ENCODE measurements at places on chromosomes 13 and 19.

DNA sequence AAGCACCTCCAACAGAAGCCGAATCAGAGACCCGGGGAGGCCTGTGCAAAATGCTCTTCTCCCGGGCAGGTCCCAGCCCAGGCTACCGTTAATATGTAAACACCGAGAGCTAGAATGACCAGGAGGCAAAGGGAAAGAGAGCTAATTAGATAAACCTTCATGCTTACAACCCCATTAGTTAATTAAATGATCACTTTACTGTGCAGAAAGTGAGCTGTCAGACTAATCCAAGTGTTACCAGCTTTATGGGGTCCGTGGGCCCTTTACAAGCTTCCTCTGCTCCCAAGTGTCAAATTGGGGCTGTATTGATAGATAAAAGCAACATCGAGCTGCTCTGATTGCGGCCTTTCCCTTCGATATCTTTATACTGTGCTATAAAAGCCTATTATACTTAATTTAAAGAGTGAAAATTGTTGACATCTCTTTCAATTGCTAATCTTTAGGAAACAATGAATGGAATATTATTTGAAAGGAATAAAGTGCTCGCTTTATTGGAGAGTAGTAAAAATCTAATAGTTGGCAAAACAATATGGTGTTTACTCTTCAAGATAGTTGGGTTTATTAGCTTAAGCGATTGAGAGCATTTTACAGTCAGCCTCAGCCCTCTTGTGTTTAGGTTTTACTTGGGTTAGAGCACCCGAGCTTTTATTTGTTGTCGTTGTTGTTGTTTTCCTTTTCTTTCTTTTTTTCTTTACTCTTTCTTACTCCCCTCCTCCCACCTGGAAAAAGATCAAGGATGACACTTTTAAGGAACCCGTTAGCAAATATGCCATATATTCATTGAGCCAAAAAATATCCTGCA, 189.3 kb upstream of the GPR12 start:
- no peak for DNase-seq

DNA sequence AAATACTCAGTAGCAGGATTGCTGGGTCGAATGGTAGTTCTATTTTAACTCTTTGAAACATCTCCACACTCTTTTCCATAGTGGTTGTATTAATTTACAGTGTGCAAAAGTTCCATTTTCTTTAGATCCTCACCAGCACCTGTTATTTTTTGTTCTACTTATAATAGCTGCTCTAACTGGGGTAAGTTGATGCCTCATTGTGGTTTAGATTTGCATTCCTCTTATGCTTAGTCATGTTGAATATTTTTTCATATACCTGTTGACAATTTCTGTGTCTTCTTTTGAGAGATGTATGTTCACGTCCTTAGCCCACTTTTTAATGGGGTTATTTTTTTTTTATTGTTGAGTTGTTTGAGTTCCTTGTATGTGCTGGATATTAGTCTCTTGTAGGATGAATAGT, 144.6 kb downstream of the NBEA start:
- no peak for DNase-seq

GRCh38 chr19:14540741-14541525, 11.5 kb downstream of the TECR start:
- DNase-seq = no peak

GRCh38 chr13:20825477-20825875, 51.7 kb upstream of the EEF1AKMT1 start:
- no peak for DNase-seq

DNA sequence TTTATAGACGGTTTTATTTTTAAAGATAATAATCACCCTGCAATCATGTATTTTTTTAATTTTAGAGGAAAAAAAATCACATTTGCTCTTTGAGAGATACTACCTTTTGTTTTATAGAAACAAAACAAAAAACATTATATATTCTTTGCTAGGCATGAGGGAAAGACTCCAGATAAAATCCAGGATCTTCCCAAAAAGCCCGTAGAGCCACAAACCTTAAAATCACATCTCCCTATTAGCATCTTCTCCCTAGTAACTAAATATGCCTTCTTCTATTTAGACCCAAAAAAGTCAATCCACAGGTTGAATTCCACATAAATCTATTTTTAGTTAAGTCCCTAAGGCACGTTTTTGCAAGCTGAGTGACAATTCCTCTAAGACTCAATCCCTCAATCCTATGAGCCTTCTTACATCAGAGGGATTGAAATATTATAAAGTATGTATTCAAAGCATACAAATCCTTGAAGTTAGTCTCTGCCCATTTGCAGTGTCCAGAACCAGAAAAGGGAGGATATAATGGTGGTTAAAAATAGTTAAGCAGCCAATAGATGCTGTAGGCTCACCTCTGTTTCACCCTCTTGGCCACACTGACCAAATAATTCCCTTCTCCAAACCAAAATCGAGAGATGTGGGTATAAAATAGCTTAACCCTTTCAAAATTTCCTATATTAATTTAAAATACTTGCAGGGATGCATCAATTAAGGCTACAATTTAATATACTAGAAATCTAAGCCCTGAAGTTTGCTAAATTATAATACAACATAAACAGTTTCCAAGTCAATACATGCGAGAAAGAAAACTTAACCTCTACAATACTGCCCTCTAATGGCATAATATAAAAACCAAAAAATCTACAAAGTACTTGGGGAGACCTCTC, 64.0 kb downstream of the SERP2 start:
- no peak for DNase-seq

GRCh38 chr19:1555487-1556389, 12.4 kb downstream of the MEX3D start:
- no peak for DNase-seq

GRCh38 chr19:4879041-4879440, 11.6 kb upstream of the PLIN3 start:
- DNase-seq = no peak

DNA sequence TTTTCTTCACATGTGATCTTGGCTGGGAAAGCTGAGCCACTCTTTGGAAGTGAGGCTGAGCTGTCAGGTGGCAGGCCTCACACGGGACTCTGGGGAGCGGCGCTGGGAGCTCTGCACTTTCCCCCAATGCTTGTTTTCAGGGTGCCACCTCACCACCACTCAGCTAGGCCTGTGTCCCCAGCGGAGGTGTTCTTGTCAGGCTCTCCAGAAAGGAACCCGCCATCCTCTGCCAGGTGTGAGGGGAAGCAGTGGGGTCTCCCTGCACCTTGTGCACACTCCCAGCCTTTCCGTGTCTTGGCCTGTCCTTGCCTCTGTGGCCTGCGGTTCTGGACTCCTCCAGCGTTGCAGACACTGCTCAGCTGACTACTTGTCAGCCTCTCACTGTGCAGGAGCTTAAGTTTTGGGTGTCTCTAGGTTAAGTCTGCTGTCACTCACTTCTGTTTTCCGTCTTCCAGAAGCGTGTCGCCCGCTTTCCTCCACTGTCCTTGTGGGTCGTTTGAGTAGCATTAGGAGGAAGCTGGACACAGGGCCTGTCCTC, 51.9 kb downstream of the GGACT start:
- DNase-seq = no peak

GRCh38 chr13:26855071-26855470, 94.5 kb upstream of the GPR12 start:
- DNase-seq = no peak

Data from heart left ventricle (tissue), 16 donors.